Activated naive CD4-positive, alpha-beta T cell (primary cell): ENCODE measurements at places on chromosomes 3 and 15.

DNA sequence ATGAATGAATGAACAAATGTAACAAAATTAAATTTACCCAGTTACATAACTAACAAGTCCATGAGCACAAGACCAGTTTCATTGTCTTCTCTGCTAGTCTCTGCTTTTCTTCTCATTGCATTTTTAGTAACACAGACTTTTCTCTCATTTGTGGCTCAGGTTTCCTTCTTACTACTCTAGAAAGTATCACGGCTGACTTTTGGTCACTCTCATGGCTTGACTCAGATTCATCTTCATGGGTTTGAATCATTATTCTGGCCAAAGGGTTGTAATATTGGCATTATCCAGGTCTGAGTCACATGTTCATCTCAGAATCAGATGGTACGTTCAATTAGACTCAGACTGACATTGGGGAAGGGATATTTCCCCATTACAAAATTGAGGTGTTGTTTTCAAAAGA, 121.5 kb upstream of the SATB1 start:
- no peak for DNase-seq

GRCh38 chr3:194852345-194852744, 166.7 kb downstream of the FAM43A start:
- DNase-seq = no peak

DNA sequence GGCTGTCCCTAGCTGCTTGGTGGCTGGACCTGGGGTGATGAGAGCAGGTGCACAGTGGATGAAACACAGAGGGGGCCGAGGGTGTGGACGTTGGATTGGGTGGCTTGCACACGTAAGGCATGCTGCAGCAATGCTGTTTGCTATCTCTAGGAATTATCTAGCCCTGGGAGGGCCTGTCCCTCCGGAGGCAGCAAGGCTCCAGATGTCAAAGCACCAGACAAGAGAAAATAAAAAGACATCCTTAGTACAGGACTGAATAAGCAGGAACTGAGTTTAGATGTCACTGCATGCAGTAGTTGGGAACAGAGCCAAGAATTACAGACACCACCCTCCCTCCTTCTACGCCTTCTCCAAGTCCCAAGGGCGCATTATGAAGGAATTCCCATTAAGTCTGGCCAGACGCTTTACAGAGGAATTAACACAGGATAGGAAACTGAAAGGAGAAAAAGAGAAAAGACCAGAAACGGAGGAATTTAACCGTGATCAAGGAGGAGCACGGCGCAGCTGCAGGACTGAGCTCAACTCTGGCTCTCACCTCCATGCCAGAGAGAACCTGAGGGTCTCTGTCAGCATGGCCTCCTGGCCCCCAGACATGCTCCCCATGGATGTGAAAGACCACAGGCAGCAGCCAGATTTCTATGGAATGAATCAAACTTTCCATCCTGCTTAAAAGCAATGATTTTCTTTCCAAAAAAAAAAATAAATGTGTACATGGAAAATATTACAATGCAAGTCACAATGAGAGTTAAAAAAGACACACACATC, 13.8 kb downstream of the ATP10A start:
- no peak for DNase-seq

GRCh38 chr15:68031404-68031803, 22.7 kb upstream of the PIAS1 start:
- no peak for DNase-seq

- no peak for DNase-seq
Measured at GRCh38 chr3:43346978-43347749, 60.8 kb downstream of the SNRK start.

DNA sequence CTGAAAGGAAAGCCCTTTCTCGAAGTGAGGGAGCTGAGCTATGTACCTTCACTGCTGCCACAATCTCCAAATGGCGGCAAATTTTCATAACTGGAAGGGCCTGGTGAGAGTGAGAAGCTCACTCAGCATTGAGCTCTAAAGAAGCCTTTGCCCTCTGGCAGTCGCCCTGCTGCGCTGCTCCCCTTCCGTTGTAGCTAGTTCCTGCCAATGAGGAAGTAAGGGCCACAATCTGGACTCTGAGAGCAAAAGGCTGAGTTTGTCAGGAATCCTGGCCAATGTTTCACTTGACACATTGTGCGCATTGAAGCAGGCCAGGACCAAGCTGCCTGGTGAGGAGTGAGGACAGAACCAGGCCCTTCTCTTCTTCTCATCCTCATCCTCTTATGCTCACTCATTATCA, 579.5 kb downstream of the PDCD6IP start:
- no peak for DNase-seq

DNA sequence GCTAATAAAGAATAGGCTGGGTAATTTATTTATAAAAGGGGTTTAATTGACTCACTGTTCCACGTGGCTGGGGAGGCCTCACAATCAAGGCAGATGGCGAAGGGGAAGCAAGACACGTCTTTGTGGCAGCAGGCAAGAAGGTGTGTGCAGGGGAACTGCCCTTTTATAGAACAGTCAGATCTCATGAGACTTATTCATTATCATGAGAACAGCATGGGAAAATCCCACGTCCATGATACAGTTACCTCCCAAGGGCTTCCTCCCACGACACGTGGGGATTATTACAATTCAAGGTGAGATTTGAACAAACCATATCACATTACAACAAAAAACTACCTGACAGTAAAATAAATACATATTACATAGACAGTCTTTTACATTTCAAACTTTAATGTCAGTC, 414.9 kb downstream of the NAALADL2 start:
- DNase-seq = no peak

DNA sequence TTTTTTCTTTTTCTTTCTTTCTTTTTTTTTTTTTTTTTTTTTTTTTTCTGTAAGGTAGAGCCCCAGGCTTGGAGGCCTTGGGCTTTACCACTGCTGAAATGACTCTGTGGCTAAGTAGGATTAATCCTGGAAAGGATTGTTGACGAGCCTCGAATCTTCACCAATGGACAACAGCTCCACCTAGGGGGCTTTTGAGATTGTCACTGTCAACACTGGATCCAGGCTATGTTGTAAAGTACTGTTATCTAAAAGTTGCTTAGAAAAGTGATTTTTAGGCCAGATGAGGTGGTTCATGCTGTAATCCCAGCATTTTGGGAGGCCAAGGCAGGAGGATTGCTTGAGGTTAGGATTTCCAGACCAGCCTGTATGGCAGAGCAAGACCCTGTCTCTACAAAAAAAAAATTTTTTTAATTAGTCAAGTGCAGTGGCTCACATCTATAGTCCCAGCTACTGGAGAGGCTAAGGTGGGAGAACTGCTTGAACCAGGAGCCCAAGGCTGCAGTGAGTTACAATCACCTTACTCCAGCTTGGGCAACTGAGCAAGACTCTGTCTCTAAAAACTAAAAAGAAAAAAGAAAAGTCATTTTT, 41.6 kb downstream of the KLHL18 start:
- no peak for DNase-seq

- DNase-seq = no peak
Measured at GRCh38 chr15:50698101-50698500, 11.5 kb upstream of the TRPM7 start.

- DNase-seq = no peak
Measured at GRCh38 chr3:15616053-15616452, 14.5 kb downstream of the BTD start.

GRCh38 chr3:83048556-83048955, 1287.1 kb upstream of the GBE1 start:
- no peak for DNase-seq

GRCh38 chr3:64184621-64185020, 40.6 kb downstream of the PRICKLE2 start:
- DNase-seq = no peak

GRCh38 chr15:46703871-46704637, 1013.3 kb upstream of the SEMA6D start:
- DNase-seq = no peak

DNA sequence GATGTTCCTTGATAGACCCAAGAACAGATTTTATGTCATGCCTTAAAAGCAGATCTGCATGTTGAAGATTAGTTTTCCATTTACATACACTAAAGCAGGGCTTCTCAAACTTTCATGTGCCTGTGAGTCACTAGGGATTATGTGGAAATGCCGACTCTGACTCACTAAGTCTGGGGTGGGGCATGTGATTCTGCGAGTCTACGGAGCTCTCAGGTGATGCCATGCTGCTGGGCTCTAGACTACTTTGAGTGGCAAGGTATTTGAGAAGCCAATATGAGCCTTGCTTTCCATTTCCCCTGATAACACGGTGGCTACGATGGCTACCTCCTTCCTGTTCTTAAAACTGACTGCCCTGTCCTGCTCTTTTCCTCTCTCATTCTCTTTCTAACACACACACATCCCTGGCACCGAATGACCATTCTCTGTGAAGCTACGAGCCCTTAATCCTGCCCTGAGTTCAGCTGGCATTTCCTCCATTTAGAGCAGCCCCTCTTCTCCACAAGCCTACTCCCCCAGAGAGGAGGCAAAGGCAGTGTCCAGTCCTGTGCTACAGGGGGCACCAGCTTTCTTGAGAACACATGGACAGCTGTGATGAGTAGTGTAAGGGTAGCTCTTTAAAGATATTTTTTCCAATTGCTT, 39.7 kb upstream of the PYGO1 start:
- DNase-seq = no peak

DNA sequence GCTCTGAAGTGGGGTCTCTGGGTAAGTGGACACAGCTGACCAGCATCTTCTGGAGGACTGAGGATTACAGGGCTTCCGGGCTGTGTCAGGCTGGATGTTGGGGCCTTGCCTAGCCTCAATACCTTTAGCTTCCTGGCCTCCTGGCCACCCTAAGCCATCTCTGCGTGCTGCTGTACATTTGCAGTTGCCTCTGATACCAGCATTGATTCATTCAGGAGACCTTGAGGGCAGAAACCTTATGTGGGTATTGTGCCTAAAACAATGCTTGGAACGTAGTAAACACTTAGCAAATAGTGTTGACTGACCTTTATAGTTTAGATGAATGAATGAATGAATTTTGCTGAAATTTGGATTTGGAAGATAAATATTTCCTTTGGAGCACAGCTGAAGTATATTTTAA, 97.0 kb downstream of the FLNB start:
- DNase-seq = no peak
